Effector memory CD4-positive, alpha-beta T cell (primary cell): ENCODE measurements at places on chromosomes 11 and 22.

GRCh38 chr11:63920126-63920938 is 3.4 kb upstream of the RCOR2 start:
- no peak overlapping the region for H3K4me3 ChIP-seq
- H3K36me3 ChIP-seq: no peaks in the 10 kb centered on the region

DNA sequence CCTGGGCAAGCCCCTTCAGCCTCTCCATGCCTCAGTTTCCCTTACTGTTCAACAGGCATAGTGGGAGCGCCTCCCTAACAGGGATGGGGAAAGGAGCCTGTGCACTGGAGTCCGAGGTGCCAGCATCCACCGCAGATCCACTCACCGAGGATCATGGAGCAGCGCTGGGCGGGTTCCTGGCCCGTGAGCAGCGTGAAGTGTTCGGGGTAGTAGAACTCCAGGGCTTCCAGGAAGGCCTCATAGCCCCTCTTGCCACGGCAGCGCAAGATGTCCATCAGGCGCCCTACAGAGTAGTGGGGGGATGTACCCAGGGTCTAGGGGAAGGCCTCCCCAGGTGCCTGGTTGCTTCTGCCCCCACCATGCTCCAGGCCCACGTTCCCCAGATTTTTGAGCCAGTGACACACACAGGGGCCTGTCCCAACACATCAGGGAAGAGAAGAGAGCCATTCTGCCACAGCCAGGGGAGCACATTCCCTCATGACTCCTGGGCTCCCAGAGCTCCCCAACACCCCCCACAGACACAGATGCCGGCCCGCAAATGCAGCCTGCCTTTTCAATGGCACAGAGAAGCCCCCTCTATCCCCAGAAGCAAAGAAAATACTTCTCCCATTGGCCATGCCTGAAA is 1.3 kb downstream of the CARD10 start:
- H3K27ac ChIP-seq: no peak overlapping the region
- no peak overlapping the region for H3K4me3 ChIP-seq
- peaks cover 5% of the 10 kb centered on the region for H3K4me1 ChIP-seq
- H3K27me3 ChIP-seq: peaks cover 14% of the 10 kb centered on the region

DNA sequence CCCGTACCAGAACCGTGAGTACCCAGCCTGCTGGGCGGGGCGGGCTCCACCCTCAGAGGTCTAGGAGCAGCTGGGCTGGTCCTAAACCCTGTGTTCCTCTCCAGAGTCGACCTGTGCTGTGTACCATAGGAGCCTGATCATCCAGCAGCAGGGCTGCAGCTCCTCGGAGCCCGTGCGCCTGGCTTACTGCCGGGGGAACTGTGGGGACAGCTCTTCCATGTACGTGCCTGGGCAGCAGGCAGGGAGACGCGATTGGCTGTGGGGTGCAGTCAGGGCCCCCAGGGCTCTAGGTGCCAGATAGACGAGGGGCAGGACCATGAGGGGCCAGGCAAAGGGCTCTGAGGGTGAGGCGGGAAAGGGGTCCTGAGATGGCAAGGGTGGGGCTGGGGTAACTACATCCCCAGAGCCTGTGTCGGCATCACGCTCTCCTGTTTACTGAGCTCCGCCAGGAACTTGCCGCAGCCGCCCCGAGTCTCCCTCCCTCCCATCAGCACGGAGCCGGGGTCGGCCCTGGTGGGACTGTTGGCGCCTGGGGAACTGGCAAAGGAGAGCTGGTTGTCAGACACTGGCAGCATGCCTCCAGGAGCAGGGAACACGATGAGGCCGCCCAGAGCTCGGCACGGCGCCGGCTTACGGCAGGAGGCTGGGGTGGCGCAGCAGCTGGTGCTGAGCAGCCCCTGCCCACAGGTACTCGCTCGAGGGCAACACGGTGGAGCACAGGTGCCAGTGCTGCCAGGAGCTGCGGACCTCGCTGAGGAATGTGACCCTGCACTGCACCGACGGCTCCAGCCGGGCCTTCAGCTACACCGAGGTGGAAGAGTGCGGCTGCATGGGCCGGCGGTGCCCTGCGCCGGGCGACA is 22.9 kb upstream of the MUC5B start:
- peaks cover 3% of the 10 kb centered on the region for H3K27me3 ChIP-seq
- peaks cover 3% of the 10 kb centered on the region for H3K4me1 ChIP-seq
- no peak for DNase-seq
- H3K36me3 ChIP-seq: no peaks in the 10 kb centered on the region

GRCh38 chr22:38490475-38490874 is 15.6 kb downstream of the DDX17 start:
- peaks cover 94% of the 10 kb centered on the region for H3K36me3 ChIP-seq
- no peak overlapping the region for H3K4me3 ChIP-seq
- DNase-seq: no peak
- H3K27ac ChIP-seq: no peak overlapping the region

DNA sequence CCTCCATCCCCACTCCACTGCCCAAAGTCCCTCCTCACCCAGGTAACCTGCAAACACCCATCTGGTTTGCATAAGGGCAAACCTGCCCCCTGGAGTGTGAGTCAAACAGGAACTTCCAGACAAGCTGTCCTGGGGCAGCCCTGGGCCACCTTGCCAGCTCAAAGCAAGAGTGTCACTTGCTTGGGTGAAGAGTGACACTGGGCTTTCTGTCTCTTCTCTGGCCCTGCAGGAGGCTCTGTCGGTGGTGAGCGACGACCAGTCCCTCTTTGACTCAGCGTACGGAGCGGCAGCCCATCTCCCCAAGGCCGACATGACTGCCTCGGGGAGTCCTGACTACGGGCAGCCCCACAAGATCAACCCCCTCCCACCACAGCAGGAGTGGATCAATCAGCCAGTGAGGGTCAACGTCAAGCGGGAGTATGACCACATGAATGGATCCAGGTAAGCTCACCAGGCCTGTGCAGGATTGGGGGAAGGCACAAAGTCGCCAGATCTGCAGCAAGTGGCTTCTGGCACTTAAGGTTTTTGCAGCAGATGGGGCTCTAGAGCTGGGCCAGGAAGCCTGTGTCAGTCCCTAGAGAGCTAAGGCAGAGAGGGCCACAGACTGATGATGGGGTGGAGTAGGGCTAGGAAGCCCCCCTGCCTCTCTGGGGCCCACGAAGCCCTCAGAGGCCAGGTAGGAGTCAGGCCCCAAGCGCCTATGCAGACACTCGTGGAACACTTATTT is 64.2 kb downstream of the FLI1 start:
- no peak overlapping the region for H3K4me3 ChIP-seq
- no peaks in the 10 kb centered on the region for H3K27me3 ChIP-seq
- H3K36me3 ChIP-seq: peaks cover 53% of the 10 kb centered on the region

DNA sequence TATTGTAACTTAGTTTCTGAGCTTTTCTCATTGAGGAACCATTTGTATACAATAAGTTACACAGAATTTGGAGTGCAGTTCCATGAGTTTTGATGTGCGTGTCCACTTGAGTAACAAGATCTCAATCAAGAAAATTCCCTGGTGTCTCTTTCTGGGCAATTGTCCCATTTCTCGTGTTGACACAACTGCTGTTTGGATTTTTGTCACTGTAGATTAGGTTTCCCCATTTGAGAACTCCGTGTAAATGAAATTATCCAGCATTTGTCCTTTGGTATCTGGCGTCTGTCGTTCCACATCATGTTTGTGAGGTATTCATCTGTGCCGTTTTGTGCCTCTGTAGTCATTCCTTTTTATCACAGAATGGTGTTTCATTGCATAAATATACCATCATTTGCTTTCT is 547.0 kb downstream of the TBC1D22A start:
- no peaks in the 10 kb centered on the region for H3K27me3 ChIP-seq
- no peaks in the 10 kb centered on the region for H3K36me3 ChIP-seq
- H3K27ac ChIP-seq: no peak overlapping the region
- no peak for DNase-seq

DNA sequence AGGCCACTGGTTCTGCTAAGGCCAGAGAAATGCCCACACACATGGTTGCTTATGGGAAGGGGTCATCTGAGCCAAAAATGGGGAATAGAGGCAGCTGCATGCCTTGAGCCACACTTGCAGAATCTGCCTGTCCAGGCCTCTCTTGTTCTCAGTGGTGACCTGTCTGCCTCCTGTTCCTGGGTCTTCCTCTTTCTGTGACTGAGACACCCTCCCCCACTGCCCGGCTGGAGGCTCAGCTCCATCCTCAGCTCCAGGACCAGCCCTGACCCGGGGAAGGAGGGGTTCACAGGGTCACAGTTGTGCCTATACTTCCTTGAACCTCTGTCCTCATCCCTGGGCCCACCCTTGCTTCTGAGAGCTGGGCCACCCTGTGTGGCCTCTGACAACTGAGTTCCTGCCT is 52.3 kb downstream of the CSF2RB start:
- H3K4me3 ChIP-seq: no peak overlapping the region
- H3K27ac ChIP-seq: no peak overlapping the region
- no peaks in the 10 kb centered on the region for H3K36me3 ChIP-seq
- H3K4me1 ChIP-seq: no peaks in the 10 kb centered on the region

GRCh38 chr22:50218153-50218995 is 17.6 kb downstream of the SELENOO start:
- H3K4me1 ChIP-seq: no peaks in the 10 kb centered on the region
- H3K36me3 ChIP-seq: peaks cover 84% of the 10 kb centered on the region
- DNase-seq: no peak
- no peak overlapping the region for H3K27ac ChIP-seq

DNA sequence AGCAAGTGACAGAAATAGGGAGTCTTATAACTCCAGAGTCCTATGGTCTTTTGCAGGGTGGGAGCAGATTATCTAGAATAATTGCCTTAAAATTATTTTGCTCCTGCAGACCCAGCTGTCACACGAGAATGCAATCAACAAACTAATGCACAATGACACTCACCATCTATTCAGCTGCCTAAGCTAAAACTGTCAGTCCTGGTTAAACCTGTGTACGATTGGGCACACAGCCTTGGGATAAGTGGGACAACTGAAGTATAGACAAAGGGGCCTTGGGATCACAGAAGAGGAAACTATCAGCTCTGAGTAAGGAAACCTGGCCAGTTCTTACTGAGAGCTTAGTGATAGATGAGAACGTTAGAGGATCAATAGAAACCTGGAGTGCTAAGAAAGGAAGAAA is 595.9 kb upstream of the KIRREL3 start:
- no peak overlapping the region for H3K4me3 ChIP-seq
- H3K4me1 ChIP-seq: no peaks in the 10 kb centered on the region
- no peaks in the 10 kb centered on the region for H3K36me3 ChIP-seq
- DNase-seq: no peak

GRCh38 chr11:106304274-106304673 is 226.8 kb downstream of the AASDHPPT start:
- no peak overlapping the region for H3K4me3 ChIP-seq
- no peak overlapping the region for H3K27ac ChIP-seq
- DNase-seq: no peak
- no peaks in the 10 kb centered on the region for H3K27me3 ChIP-seq
- H3K4me1 ChIP-seq: no peaks in the 10 kb centered on the region
- no peaks in the 10 kb centered on the region for H3K36me3 ChIP-seq

DNA sequence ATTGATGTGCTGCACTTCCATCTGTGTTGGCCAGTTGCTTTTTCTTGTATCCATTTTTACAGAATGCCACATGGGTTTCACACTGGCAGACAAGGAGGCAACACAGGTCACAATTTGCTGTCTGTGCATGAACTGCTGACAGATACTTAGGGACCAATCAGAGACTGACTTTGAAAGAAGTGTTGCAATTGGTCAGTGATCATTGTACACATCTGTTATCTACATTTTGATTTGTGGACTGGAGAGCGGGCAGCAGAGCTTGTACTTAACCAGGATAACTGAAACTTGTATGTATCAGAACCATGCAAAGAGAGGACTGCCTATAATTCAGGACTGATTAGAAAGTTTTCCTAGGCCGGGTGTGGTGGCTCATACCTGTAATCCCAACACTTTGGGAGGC is 21.8 kb downstream of the PRR5 start:
- no peaks in the 10 kb centered on the region for H3K27me3 ChIP-seq
- H3K4me3 ChIP-seq: no peak overlapping the region
- H3K36me3 ChIP-seq: peaks cover 16% of the 10 kb centered on the region
- H3K27ac ChIP-seq: no peak overlapping the region

DNA sequence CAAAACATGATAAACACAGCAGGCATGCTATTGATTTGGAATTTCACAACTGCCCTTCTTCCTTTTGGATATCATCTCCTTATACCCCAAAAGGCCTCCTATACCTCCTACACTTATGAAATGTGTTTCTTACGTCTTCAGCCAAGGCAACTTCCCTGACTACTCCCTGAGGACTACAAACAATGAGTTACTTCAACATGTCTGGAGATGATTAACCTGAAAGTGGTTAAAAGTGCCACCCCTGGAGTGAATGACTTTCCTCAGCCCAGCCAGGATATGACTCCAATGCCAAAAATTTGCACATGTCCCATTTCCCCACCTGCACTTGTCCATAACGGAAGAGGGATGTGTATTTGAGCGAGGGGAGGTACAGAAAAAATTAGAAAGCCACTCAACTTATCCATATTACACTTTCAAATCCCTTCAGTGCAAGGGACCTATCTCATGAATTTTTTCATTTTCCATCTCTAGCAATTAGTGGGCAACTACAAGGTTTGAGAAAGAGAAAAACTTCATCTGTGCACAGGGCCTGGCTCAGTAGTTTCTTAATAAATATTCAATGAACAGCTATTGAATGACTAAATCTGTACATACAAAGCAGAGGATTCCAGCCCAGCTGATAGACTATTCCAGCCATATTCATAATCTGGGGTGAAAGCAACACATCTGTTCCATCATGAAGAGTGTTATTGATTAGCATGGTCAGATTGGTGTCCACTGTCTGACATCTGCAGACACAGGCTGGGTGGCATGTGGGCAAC is 36.8 kb downstream of the KIRREL3 start:
- H3K27me3 ChIP-seq: no peaks in the 10 kb centered on the region
- no peak for DNase-seq
- H3K36me3 ChIP-seq: no peaks in the 10 kb centered on the region

DNA sequence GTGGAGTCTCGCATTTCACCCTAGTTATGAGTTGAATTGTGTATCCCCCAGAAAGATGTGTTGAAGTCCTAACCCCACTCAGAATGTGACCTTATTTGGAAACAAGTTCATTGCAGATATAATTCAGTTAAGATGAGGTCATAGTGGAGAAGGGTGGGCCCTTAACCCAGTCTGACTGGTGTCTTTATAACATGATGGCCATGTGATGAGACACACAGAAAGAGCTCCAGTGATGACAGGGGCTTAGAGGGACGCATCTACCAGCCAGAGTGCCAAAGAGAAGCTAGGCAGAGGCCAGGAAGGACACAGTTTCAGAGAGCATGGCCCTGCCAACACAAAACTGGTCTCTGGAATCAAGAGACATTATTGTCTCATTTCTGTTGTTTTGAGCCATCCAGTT is 50.3 kb downstream of the LARGE1 start:
- no peaks in the 10 kb centered on the region for H3K27me3 ChIP-seq
- no peaks in the 10 kb centered on the region for H3K36me3 ChIP-seq
- H3K4me3 ChIP-seq: no peak overlapping the region
- H3K27ac ChIP-seq: no peak overlapping the region
- no peak for DNase-seq
- H3K4me1 ChIP-seq: no peaks in the 10 kb centered on the region

- DNase-seq: no peak
- no peak overlapping the region for H3K27ac ChIP-seq
- H3K36me3 ChIP-seq: no peaks in the 10 kb centered on the region
- H3K4me3 ChIP-seq: no peak overlapping the region
These were observed 12.0 kb downstream of the OVCH2 start for GRCh38 chr11:7694235-7694634.
